ENCODE measurements at places on chromosomes 1 and 21.
A peak's percentile ranks its signal among the peaks of the same experiment; 100 is the strongest.

GRCh38 chr1:43753422-43753821 lies 46.1 kb downstream of the ST3GAL3 start:
- no peak for DNase-seq

- no peak for DNase-seq
These were observed 108.5 kb downstream of the ASH1L start for GRCh38 chr1:155454096-155454495.

DNA sequence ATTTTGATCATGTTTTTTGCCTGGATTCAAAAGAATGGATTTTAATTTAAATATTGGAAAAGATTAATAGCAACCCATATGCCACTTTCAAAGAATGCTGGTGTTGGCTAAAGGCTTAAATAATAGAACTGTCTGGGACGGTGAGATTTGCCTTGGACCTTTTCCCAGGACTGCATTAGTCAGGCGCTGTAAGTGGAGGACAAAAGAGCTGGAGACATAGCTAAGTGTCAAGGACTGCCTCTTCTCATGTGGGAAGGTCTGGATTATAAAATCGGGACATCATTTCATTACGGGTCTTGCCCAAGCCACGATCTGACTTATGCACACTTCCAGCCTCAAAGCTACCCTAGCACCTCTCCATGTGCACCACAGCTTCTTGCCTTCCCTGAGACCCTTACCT lies 458.5 kb upstream of the DEPDC1 start:
- DNase-seq: no peak

DNA sequence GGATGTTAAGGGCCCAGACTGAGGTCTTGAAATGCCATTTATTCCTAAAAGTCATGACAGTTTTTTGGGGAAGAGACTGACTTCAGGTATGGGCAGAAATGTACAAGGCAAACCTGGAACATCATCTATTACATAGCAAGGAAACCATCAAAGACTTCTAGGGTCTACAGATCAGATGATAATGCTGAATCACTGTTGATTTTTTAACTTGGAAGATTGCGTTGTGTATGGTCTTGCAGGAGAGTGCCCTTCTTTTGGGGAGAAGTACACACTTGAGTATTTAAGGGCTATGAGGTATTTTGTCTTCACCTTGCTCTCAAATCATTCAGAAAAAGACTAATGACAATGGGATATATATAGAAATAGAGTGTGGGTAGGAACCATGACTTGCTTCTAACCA lies 15.4 kb upstream of the RD3 start:
- no peak for DNase-seq

DNA sequence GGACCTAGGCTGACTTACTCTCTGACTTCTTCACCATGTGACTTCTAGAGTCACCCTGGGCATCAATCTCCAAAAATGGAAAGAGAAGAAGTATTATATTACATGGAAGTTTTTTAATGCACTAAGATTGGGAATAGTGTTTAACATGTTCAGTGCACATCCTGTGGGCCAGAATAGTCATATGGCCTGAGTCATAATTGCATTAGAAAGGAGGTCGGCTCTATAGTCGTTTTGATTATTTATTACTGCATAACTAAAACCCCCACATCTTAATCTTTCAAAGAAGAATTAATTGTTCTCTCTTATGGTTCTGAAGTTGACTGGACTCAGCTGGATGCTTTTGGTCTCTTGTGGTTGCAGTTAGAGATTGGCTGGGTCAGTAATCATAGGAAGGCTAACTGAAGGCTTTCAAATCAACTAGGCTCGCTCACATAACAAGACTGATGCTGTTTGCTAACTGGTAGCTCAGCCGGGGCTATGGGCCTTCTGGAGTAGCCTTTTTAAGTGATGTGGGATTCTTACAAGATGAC lies 810.6 kb upstream of the ADGRL4 start:
- DNase-seq: no peak

DNA sequence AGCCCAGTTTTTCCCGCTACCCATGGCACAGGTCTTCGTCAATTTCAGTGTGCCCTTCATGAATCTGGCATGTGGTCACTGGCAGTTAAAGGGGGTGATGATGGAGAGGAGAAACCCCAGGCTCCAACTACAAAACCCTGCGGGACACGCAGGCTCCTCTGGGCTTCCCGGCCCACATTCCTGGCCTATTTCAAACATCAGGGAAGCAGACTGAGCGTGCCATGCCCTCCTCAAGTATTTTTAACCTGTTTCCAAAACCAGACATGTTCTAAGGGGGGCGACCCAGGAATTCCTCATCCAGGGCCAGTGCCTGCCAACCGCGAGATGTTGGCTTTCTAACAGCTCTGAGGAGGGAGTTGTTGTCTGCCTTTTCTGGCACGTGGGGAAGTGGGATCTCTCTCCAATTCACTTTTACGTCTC lies 85.1 kb downstream of the CAPZB start:
- no peak for DNase-seq

DNA sequence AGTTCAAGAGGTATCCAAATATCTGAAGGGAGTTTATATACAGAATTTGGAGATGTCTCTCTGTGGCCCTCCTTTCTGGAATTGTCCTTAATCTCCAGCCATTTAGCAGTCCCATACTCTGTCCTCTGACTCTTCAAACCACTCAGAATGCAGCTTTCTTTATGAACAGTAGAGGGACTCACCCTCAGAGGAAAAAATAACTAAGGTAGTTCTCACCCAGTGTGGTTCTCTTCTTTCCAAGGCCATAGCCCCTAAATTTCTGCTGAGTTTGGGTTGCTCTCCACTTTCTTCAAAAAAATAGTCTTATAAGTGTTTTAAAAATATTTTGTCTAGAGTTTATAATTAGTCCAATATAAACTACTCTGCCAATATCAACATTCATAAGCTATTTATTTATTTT lies 369.7 kb downstream of the MATN1 start:
- DNase-seq: no peak

- DNase-seq: peak; percentile 42
These were observed at the start of gene DENND4B for GRCh38 chr1:153946622-153947241. Gene DENND4B, minus strand, starts transcription at chr1:153946718. Its CDS starts 2,344 bp downstream, at chr1:153944374.

DNA sequence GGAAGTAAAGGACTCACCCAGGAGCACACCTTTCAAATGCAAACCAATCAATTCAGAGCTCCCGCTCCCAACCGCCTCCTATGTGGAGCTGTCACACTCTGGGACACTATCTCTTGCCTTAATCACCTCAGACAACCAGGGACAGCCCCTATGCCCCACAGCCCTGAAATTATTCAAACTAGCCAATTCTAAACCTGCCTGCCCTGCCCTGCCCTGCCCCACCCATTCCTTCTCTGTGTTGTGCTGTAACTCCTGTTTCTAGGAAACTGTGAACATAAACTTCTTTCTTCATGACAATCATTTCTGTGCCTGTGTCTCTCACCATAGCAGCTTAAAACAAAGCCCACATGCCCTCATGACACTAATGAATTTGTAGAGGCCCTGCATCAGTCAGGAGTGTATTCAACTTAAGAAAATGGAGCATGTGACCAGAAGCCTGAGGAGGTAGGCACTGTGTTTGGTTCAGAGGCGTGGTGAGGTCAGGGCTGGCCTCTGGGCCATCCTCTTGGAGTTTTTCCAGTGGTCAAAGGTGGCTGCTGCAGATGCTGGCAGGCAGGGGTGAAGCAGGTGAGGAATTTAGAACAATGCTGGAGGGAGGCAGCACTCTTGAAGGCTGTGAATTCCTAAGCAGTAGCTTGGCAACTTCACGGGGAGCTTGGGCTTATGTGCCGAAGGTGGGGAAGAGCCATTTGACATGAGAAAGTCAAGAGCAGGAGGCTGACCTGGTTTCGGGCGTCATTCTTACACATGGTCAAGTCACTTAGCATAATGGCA lies 74.5 kb downstream of the RHOU start:
- DNase-seq: no peak

DNA sequence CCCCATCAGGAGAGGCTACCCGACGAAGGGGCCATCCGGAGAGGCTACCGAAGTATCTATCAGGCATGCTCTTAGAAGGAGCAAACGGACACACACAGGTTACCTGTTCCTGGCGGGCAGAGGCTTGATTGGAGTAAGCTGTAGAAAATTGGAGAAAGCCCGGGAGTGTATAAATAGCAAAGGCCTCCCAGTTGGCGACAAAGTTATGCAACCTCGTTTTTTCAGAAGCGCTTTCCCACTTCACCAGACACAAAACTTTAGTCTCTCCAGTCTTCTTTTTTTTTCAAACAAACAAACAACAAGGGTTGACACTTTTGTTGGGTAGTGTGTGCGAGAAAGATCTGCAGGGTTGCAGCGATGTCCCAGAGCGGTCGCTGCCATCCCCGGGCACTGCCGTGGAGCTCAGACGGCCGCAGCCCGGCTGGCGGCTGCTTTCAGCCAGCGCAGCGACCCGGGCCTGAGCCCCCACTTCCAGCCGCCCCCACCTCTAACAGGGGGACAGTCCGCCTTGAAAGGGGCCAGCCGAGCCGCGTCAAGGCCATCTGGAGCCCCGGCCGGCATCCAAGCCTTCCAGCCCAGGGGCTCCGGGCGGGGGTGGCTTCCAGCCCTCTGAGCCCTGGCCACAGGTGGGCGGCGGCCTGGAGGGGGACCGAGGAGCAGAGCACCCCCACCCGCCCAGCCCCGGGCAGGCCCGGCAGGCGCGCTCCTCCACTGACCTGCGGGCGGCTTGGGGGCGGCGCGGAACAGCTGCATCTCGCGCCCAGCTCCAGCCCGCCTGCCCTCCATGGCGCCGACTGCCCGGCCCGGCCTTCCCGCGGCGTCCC lies 616 bp downstream of the MCOLN3 start:
- no peak for DNase-seq

DNA sequence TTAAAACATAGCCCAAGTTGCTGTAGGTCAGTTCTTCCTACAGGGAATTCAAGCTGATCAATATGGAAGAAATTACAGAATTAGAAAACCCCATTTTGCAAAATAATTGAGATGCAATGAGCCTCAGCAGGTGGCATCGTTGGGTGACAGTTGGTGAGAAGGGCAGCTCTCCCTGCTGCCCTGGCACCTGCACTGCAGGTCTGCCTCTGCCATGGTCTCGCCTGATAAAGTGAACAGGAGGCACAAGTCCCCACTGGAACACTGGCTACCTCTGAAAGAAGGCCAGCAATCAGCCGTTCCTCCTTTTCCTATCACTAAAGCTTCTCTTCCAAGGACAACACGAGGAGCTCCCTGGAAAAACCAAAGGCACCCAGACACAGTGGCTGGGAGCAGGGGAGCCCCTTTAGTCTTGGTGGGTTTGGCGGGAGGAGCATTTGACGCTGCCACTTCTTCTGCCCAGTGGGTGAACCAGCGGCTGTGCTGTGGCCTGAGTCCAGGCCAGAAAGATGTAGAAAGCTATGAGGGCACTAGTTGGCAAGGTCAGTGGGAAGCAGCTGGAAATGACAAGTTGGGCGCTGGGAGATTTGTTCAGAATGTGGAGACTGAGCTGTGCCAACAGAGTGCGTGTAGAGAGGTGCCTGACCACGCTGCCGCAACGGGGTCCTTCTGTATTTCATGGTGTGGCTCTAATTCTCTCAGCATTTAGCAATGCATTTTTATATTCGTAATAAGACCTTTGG lies 93.1 kb downstream of the RIPK4 start:
- DNase-seq: no peak

DNA sequence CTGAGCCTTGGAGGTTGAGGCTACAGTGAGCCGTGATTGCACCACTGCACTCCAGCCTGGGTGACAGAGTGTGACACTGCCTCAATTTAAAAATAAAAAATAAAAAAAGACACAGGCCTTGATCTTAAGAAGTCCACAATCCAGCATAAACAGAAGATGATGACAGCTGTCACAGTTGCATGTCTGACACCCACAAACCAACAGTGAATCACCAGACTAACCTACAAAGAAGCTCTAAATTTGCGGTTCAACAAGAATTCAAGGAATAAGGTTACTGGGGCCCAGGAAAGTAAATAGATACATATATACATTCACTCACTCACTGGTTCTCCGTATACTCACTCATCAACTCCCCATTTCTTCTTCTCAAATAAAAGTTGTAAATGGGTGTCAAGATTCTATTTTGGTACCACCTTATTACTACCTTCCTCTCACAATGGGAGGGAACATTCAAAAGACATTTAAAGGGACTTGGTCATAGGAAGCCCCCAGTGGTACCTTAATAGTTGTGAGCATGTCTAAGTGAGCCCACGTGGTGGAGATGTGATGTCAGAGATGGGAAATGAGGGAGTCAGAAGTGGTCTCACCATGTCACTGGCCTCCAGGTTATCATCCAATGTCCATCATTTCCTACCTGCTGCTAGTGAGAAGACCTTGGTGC lies 66.9 kb upstream of the PRDX6 start:
- no peak for DNase-seq

DNA sequence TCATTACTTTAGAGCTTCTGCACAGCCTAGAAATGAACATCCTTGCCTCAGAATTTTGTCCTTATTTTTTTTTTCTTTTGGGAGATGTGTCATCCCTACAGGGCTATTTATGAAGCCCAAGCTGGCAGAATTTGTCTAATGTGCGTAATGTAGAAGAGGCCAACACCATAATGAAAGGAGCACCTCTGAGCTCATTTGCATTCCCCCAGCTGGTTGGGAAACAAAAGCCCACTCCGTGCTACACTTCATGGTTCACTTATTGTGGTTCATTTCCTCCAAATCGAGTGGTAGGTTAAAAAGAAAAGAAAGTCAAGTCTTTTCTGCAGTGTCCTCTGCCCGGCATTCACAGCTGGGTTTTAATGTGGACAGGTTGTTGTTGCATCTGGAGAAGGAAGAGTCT lies 73.5 kb downstream of the KAZN start:
- no peak for DNase-seq

DNA sequence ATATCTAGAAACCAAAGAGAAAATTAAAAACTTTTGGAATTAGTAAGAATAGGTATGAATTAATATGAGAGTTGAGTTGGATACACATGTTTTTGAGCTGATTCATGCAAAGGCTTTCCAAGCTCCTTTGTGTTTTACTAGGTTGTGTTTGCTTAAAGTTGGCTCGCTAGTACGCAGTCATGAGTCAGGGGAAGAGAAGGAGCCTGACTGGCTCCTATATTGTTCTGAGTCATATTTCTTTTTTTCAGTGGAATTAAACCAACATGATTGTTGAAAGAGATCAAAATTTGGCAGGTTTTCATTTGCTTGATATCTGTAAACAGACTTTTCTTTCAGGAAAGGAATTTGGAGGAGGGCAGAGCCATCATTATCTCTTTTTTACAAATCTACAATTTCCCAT lies 66.7 kb downstream of the MAGI3 start:
- DNase-seq: no peak

DNA sequence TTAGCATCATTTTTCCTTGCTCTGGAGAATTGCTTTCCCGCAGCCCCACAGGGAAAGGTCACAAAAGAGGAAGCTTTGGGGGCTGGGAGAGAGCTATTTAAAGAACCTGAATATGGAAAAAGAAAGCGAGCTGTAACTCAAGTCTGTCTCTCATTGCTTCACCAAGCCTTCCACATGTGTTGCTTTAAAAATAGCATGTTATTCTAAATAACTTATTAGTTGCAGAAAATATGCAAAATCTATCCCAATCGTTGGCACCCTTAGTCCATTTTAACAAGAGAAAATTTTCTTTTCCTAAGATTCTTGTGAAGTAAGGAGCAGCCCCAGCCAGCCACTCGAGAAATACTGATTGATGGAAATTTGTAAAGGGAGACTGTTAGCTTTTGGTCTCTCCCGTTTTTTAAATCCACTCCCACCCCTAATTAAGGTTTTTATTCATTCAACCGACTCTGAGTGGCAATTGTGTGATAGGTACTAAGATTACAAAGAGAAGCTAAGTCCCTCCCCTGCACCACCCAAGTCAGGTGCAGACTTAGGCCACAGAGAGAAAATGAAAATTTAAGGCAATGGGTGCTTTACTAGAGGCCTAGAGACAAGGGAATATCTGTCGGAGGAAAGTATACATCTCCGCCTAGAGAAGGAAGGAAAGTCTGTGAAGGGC lies 802 bp downstream of the CYP4X1 start:
- no peak for DNase-seq
